Liver (tissue), 10 donors: ENCODE measurements at places on chromosomes 13 and 19. TPM values are rescaled to one million over a fixed set of nuclear protein-coding genes. Genes with fewer than 3 reads are reported as not detected.

Gene FGF9
- 0.05 TPM for total RNA-seq

Gene LSR
- 48.6 TPM for total RNA-seq

Gene LRP3
- 18.7 TPM for total RNA-seq

- H3K4me3 ChIP-seq, result no peak overlapping the region
- H3K4me1 ChIP-seq, result no peaks in the 10 kb centered on the region
- H3K27ac ChIP-seq, result no peak overlapping the region
- DNase-seq, result no peak
- H3K27me3 ChIP-seq, result no peaks in the 10 kb centered on the region
These were observed 99.0 kb upstream of the TSHZ3 start for GRCh38 chr19:31448221-31448657.

DNA sequence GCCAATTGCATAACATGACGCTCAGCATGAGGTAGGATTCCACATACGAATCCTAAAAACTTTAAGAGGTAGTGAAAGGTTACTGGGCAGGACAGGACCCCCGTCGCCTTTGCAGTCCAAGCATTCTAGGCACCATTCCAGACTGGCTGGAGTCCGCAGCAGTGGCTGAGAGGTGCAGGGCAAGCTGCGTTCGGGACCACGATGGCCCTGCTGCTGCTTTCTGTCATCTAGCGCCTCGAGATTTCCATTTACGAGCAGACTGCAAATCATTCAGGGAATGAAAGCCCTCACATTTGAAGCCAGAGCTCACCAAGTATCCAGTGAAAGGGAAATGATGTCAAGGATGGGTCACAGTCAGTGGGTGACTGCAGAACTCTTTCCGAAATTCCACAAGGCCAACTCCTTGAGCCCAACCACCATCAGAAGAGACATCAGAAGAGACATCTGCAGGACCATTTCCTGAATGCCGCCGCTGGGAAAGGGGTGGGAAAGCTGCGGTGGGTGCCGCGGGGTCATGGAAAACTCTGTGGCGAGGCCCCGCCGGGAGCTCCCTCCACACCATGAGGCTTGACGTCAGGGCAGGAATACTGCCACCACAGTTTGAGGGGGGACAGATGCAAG is 88.3 kb downstream of the COL4A1 start:
- no peaks in the 10 kb centered on the region for H3K4me1 ChIP-seq
- H3K36me3 ChIP-seq, result no peaks in the 10 kb centered on the region
- H3K27ac ChIP-seq, result no peak overlapping the region
- H3K4me3 ChIP-seq, result no peak overlapping the region
- DNase-seq, result no peak

GRCh38 chr13:40352802-40353562 is 313.5 kb downstream of the FOXO1 start:
- H3K4me3 ChIP-seq, result no peak overlapping the region
- H3K36me3 ChIP-seq, result no peaks in the 10 kb centered on the region
- DNase-seq, result no peak

DNA sequence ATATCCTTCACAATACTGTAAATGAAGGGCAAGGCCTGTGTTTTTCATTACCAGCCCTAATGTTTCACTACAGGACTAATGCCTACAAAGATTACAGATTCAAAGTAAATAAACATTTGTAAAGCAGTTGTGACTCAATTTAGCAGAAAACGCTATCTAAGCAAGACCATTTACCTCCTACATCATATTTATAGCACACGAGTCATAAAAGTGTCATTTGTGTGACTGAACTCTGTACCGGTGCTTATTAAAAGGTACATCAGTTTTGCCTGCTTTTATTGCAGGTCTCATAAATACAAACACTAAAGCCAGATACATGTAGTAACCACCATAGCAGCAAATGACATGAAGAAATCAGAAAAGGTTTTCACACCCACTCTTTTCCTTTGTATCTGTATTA is 61.5 kb upstream of the SLC15A1 start:
- no peak for DNase-seq
- H3K4me3 ChIP-seq, result no peak overlapping the region
- H3K36me3 ChIP-seq, result no peaks in the 10 kb centered on the region
- no peaks in the 10 kb centered on the region for H3K27me3 ChIP-seq

DNA sequence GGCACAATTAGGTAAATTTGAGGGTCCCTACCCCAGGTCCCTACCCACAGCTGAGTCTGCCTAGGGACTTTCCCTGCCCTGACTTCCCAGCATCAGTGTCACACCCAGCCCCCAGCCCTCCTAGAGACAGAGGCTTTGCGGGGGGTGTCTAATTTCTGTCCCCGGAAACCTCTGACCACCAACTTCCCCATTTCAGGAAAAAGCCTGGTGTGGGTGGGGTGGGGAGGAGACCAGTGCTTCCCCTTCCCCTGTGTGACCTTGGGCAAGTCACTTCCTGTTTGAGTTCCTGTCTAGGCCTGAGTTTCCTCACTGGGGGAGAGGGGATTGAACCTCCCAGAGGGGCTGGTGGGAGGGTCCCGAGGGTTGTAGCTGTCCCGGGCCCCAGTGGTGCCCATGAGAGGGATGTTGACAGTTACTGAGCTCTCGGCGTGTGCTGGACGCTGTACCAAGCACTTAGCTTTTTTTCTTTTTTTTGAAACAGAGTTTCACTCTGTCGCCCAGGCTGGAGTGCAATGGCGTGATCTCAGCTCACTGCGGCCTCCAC is 7.9 kb downstream of the VASP start:
- H3K4me3 ChIP-seq, result no peak overlapping the region
- peak overlapping the region; percentile 20 for H3K27ac ChIP-seq
- H3K27me3 ChIP-seq, result no peaks in the 10 kb centered on the region
- peaks cover 7% of the 10 kb centered on the region for H3K36me3 ChIP-seq
- DNase-seq, result no peak
- peaks cover 22% of the 10 kb centered on the region for H3K4me1 ChIP-seq

DNA sequence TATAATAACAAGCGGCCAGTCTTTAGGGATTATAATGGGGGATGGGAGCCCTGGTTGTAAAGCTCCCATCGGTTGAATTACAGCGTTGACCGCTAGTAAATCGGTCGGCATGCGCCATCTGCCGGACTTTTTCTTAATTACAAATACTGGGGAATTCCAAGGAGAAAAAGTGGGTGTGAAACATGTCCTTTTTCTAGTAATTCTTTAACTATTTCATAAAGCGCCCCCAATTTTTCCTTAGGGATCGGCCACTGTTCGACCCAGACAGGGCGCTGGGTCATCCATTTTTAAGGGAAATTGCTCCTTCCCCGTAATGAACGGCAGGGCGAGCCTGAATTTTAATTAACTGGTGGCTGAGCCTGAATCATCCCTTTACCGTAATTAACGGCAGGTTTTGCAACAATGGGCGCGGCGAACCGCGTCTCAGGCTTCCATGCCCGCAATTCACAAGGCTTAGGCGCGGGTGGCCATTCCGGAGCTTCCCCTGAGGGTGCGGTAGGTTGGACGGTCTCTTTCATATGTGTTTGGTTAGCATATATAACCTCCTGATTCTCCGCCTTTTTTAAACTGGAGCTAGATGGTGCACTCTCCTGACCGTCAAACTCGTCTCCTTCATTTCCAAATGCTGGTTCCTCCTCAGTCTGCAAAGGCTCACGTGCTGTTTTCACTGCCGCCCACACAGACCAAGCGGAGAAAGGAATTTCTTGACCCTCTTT is 30.2 kb upstream of the EVI5L start:
- DNase-seq, result peak; percentile 55
- H3K36me3 ChIP-seq, result no peaks in the 10 kb centered on the region

GRCh38 chr19:13781547-13781946 is 7.3 kb downstream of the C19orf53 start:
- no peak overlapping the region for H3K27ac ChIP-seq
- H3K4me3 ChIP-seq, result no peak overlapping the region
- no peak for DNase-seq

DNA sequence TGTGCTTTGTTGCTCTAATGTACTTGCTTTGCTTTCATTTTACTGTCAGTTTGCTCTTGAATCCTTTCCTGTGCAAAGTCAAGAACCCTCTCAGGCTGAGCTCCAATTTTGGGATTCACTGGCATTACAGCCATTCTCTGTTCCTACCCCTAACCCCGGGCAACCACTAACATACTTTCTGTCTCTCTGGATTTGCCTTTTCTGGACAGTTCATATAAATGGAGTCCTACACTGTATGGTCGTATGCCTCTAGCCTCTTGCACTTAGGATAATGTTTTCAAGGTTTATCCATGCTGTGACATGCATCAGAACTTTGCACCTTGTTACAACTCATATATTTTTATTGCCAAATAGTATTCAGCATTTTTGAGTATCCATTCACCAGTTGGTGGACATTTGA is 2.7 kb upstream of the TEX30 start:
- no peak overlapping the region for H3K4me3 ChIP-seq
- peaks cover 6% of the 10 kb centered on the region for H3K4me1 ChIP-seq
- H3K27ac ChIP-seq, result no peak overlapping the region
- no peaks in the 10 kb centered on the region for H3K36me3 ChIP-seq
- H3K27me3 ChIP-seq, result no peaks in the 10 kb centered on the region
- DNase-seq, result no peak

DNA sequence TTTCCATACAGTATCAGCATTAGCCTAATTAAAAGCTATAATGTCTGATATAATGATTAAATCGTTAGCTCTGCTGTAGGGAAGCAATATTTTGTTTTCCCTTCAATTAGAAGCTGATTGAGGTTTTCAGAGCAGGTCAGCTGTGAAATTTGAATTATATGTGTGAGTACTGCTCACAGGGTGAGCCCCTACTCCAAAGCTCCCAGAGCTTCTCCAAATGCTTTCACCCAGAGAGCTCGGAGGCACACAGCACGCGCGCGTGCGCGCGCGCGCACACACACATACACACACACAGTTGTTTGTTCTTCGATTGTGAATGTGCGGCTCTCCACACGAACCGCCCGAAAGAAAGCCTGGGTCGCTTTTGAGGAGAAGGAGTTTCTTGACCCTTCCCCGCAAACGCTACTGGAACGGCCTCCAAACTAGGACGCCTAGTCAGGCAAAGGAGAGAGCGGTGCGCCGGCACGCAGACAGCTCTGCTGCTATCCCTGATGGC is 4.8 kb upstream of the SOX1 start:
- H3K36me3 ChIP-seq, result no peaks in the 10 kb centered on the region
- no peak overlapping the region for H3K27ac ChIP-seq
- no peak for DNase-seq
- H3K4me1 ChIP-seq, result peaks cover 5% of the 10 kb centered on the region

- H3K27me3 ChIP-seq, result no peaks in the 10 kb centered on the region
- H3K36me3 ChIP-seq, result no peaks in the 10 kb centered on the region
- H3K4me3 ChIP-seq, result no peak overlapping the region
- no peak for DNase-seq
- no peak overlapping the region for H3K27ac ChIP-seq
- H3K4me1 ChIP-seq, result no peaks in the 10 kb centered on the region
These were observed 862.8 kb downstream of the PCDH9 start for GRCh38 chr13:66367356-66367755.

GRCh38 chr19:17001603-17002183 is 24.9 kb downstream of the CPAMD8 start:
- H3K36me3 ChIP-seq, result no peaks in the 10 kb centered on the region
- H3K4me1 ChIP-seq, result no peaks in the 10 kb centered on the region
- H3K27ac ChIP-seq, result no peak overlapping the region
- DNase-seq, result no peak
- no peak overlapping the region for H3K4me3 ChIP-seq
- H3K27me3 ChIP-seq, result peaks cover 4% of the 10 kb centered on the region

GRCh38 chr19:588741-589692 is 664 bp upstream of the HCN2 start:
- no peaks in the 10 kb centered on the region for H3K27me3 ChIP-seq
- no peaks in the 10 kb centered on the region for H3K4me1 ChIP-seq
- no peak overlapping the region for H3K4me3 ChIP-seq
- H3K36me3 ChIP-seq, result no peaks in the 10 kb centered on the region

GRCh38 chr13:55214841-55215345 is 1925.8 kb upstream of the PRR20A start:
- H3K4me1 ChIP-seq, result no peaks in the 10 kb centered on the region
- no peaks in the 10 kb centered on the region for H3K27me3 ChIP-seq
- no peak overlapping the region for H3K27ac ChIP-seq
- H3K4me3 ChIP-seq, result no peak overlapping the region
- no peak for DNase-seq

- no peaks in the 10 kb centered on the region for H3K36me3 ChIP-seq
- H3K4me3 ChIP-seq, result no peak overlapping the region
- H3K27ac ChIP-seq, result no peak overlapping the region
- no peak for DNase-seq
- H3K4me1 ChIP-seq, result no peaks in the 10 kb centered on the region
These were observed 50.0 kb downstream of the PIN1 start for GRCh38 chr19:9885077-9885552.

DNA sequence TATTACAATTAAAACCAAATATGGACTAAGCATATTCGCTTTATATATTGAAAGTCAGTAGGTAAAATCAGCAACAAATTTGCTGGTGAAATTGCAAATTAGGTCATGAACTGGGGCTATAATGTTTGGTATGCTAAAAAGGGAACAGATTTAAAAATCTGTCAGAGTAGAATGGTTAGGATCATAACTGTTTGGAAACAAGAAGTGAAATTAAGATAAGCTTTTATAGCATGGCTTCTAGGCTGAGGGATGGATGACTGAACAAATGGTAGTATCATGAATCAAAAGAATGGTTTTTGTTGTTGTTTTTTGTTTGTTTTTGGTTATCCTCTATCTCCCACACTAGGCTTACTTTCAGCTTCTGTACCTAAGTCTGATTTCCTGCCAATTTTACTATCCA is 1090.4 kb downstream of the PCDH9 start:
- H3K27me3 ChIP-seq, result no peaks in the 10 kb centered on the region
- H3K36me3 ChIP-seq, result no peaks in the 10 kb centered on the region
- no peak overlapping the region for H3K4me3 ChIP-seq
- H3K27ac ChIP-seq, result no peak overlapping the region
- no peaks in the 10 kb centered on the region for H3K4me1 ChIP-seq

GRCh38 chr13:30673669-30674521 is 56.2 kb downstream of the USPL1 start:
- H3K27me3 ChIP-seq, result no peaks in the 10 kb centered on the region
- H3K36me3 ChIP-seq, result no peaks in the 10 kb centered on the region
- H3K4me3 ChIP-seq, result peak overlapping the region; percentile 47
- peaks cover 11% of the 10 kb centered on the region for H3K4me1 ChIP-seq
- peak overlapping the region; percentile 56 for H3K27ac ChIP-seq
- DNase-seq, result peak; percentile 90
